IPS DF 6.9 (cell line): ENCODE measurements at places on chromosomes 16 and 17.

DNA sequence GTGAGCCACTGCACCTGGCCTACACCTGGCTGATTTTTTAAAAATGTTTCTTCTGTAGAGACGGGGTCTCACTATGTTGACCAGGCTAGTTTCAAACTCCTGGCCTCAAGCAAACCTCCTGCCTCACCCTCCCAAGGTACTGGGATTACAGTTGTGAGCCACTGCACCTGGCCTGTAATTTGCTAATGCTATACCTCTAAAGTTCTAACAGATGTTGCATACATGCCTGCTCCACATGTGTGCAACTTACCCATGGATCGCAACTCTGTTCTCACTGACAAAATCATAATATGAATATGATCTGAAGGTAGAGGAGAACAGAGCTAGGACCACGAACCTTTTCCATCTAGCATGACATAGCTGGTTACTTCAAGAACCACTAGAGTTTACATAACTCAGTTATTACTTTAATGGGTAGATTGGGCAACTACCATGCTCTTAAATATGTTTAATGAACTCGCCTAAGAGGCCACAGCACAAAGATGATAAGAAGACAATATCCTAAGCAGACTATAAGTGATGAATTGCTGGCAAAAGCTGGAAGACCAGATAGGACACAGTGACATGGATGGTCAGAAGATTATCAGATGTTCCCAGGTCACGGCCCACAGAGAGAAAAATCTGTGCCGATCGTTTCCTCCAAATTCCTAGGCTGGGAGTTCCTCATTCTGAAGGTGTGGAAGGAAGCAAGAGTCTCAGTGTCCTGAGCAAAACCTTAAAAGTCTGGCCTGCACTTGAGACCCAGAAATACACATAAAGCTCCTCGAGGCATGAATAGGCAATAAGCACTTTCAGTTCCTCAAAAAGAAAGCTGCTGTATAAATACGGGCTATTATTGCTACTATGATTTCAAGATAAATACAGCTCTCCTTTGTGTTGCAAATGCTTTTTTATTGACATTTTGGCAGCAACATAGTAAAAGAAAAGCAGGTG lies 53.6 kb upstream of the ICAM2 start:
- DNase-seq = no peak

- no peak for DNase-seq
Measured at GRCh38 chr17:43574348-43574747, 28.2 kb upstream of the ETV4 start.

GRCh38 chr16:11498683-11499082 lies 88.0 kb downstream of the LITAF start:
- no peak for DNase-seq

GRCh38 chr16:86668136-86668910 lies 90.0 kb downstream of the FOXL1 start:
- DNase-seq = no peak

- DNase-seq = no peak
Measured at GRCh38 chr17:59678918-59679317, 28.3 kb downstream of the PTRH2 start.

DNA sequence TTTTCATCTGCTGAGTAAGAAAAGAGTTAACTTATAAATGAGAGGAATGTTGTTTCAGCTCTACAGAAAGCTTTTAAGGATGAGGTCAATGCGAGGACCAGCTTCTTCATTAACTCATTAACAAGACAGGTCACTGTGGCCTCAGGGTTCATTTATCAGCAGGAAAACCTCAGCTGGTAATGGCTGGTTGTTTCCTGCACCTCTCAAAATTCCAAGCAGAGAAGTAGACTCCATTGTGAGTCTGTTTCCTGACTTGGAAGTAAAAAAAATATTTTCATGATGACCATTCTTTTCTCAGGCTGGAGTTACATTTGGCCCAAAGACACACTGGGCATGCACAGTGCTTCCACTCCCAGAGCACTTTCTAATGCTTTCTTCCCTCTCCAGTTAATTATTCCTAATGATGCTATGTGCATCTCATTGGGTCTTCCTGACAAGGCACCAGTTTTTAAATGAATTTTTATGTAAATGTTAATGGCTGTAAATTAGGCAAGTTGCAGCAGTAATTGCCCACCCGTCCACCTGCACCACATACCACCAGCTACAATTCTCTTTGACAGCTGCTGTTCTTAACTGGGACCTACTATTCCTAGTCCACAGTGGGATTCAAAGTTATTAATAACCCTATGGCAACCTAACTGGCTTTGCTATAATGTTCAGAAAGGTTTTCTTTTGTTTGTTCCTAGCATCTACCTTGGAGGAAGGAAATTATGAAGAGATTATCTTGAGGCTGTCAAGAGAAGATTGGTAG lies 89.5 kb upstream of the BCAR1 start:
- no peak for DNase-seq

DNA sequence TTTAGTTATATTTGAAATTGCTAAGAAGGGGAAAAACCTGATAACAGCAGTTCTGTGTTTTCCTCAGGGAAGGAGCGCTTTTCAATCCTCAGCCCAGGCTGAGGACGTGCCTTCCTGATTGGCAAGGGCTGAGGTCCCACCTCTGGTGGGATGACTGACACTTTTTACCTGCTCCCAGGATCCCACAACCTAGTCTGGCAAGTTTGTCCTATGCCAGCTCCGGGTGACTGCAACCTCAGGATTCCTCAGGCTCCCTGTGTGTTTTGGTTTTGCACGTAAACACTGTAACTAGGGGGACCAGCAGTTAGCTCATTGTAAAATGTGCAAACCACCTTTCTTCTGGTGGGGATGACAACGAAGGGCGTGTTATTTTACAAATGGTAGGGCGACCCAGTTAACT lies 7.5 kb downstream of the MARCHF10 start:
- no peak for DNase-seq

- no peak for DNase-seq
Measured at GRCh38 chr17:8401107-8401506, 3.5 kb upstream of the RNF222 start.
